MG63 (cell line): ENCODE measurements at places on chromosomes 5 and 9.

GRCh38 chr9:131715906-131716305, 24.0 kb downstream of the RAPGEF1 start:
- DNase-seq: no peak

GRCh38 chr9:93905473-93906133, 49.6 kb downstream of the BARX1 start:
- DNase-seq: no peak

GRCh38 chr9:110303133-110303532, 34.5 kb downstream of the TXNDC8 start:
- DNase-seq: no peak

DNA sequence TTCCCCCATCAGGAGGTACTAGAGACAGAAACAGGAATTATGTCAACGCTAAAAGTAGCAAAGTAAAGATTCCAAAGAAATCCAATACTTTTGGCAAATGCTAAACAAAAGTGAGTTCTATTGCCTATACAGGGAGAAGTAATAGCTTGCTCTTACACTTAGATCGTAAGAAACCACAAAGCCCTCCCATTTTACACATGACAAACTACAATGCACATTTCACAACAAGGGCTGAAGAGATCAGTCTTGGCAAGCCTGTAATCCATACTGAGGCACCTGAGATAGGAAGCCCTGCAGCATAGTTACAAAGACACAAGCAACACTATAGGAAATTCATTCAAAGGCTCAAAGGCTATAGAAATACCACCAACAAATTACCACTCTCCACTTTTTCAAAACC, 7.7 kb downstream of the HNRNPK start:
- DNase-seq: no peak

DNA sequence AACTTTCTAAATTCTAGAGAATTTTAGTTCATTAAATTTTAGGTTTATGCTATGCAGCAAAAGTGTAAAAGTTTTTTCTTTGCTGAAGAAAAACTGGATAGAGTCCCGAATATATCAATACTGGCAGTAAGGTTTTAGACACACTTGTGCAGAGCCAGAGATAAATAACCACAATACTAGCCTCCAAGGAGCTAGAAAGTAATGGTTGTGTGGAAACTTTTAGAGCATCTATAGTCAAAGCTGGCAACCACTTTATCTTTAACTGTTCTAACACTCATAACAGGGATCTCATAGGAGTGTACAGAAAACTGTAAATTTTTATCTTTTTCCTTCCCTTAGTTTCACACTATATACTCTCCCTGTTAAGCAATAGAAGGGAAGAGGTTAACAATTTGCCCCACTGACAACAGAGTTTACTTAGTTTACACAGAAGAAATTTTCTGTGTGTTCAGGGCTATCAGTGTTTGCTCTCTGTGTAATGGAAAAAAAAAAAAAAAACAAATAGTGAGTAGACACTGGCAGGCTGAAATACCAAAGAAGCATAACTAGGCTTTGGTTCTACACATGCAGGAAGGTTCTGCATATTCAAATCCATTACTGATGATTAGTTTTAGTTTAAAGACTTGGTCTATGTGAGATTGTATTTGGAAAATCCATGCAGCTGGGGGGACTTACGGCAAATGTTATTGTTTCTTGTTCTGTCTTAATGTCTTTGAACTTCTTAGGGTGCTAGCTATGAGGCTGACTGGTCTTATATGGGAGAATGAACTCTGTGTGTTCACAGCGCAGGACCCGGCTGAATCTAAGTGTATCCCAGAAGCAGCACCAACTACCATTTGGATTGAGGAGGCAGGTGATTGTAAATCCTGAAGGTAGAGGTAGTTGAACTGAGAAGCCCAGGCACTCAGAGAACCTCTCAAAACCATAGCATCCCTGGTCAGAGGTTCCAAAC, 187.6 kb downstream of the PCSK1 start:
- no peak for DNase-seq

DNA sequence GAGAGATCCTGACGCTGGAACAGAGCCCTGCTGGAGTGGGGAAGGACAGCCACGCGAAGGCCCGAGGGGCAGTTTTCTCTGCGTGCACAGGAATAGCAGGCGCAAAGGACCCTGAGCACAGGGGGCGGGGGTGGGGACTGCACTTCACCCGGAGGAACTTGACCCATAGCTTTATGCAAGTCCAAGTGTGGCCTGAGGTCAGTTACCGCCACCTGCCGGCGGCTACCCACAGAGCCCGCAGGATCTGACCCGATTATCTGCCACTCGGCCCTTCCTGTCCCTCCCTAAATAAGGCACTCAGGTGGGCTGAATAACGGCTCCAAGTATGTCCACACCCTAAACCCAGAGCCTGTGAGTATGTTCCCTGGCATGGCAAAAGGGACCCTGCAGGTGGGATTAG, 65.4 kb upstream of the FCN1 start:
- no peak for DNase-seq

- DNase-seq: no peak
Observed at GRCh38 chr5:140925806-140926442, at the start of gene PCDHAC1. Gene PCDHAC1 (plus strand): TSS chr5:140926299. CDS start chr5:140926893, 594 bp downstream.

DNA sequence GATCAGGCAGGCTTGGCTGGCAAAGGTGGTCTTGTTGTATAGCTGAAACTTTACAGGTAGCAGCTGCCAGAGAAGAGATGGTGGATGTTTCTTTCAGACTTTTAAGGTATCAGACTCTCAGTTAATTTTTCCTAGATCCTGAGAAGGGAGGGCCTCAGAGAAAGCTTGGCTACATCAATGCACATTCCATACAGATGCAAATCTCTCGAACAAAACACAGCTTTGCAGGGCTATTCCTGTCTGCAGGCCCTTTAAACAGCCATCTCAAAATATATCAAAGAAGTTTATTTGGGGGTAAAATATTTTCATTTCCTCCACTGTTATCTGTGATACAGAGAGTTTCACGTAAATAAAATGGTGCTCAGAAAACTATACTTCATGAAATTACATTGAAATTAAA, 1584.4 kb downstream of the EFNA5 start:
- DNase-seq: no peak

GRCh38 chr9:113677569-113677968, 198.5 kb upstream of the ZNF618 start:
- no peak for DNase-seq

DNA sequence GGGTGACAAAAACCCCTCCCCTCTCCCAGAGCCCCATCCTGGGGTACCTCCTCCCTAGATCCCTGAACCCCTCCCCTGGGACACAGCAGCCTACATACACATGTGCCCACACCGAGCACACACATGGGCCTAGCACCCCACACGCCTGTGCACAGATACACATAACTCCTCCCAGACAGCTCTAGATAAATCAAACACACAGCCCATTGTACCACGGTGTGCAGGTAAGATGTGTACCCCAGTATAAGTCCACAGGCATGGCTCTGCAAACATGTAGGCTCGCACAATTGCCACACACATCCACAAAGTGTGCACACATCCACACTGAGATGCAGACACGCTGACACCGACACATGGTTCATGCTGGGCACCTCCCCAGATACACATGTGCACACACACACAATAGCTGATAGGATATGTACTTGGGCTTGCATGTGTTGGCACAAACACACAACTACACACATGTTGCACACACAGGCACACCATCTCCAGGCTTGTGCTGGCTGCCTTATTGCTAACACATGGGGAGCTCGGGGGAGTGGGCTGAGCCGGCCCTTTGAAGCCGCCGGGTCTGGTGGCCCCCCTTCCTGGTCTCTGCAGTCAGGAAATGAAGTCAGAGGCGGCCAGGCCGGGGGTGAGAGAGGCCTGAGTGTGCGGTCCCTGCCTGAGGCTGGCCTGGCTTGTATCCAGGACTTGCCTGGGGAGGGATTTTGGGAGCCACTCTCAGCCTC, 30.2 kb downstream of the GOLGA2 start:
- peak; percentile 64 for DNase-seq

- peak; percentile 53 for DNase-seq
Observed at GRCh38 chr5:172659909-172660628, 19.0 kb downstream of the NEURL1B start.

- no peak for DNase-seq
Observed at GRCh38 chr9:73166468-73166867, 14.8 kb downstream of the ANXA1 start.

DNA sequence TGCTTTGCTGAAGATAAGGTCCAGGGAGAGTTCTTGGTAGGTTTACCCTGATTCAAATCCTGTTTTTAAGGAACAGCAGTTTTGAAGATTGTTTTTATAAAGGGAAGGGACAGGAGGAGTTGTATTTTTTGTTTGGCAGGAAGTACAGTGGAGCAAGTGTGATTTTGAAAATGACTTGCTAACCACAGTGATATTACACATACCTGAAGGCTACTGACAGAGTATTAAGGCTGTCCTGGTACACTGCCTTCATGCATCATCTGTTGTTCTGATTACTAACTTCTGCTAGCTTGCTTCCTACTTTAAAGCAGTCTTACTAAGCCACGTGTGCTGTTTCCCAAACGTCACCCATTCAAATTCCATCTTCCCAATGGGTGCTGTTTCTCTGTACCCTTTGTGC, 559.5 kb upstream of the SGCD start:
- DNase-seq: no peak

- no peak for DNase-seq
Observed at GRCh38 chr9:38414040-38414723, 10.1 kb downstream of the IGFBPL1 start.

DNA sequence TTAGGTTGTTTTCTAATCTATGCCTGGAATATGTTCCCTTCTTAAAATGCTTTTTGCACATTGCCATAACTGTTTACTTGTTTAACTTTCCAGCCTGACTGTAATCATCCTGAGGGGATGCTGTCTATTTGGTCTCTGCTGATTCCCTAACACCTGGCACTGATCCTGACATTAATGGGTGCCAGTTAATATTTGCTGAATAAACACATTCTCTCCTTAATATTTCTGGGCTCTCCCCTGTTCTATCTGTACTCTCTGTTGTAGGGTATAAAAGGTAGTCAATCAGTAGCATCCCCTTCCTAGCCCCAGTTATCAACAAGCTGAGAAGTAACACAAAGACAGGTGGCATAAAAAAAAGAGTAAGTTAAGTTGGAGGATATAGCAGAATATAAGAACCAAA, 21.3 kb upstream of the SLC31A2 start:
- no peak for DNase-seq

- no peak for DNase-seq
Observed at GRCh38 chr5:24265306-24265705, 379.5 kb downstream of the CDH10 start.

DNA sequence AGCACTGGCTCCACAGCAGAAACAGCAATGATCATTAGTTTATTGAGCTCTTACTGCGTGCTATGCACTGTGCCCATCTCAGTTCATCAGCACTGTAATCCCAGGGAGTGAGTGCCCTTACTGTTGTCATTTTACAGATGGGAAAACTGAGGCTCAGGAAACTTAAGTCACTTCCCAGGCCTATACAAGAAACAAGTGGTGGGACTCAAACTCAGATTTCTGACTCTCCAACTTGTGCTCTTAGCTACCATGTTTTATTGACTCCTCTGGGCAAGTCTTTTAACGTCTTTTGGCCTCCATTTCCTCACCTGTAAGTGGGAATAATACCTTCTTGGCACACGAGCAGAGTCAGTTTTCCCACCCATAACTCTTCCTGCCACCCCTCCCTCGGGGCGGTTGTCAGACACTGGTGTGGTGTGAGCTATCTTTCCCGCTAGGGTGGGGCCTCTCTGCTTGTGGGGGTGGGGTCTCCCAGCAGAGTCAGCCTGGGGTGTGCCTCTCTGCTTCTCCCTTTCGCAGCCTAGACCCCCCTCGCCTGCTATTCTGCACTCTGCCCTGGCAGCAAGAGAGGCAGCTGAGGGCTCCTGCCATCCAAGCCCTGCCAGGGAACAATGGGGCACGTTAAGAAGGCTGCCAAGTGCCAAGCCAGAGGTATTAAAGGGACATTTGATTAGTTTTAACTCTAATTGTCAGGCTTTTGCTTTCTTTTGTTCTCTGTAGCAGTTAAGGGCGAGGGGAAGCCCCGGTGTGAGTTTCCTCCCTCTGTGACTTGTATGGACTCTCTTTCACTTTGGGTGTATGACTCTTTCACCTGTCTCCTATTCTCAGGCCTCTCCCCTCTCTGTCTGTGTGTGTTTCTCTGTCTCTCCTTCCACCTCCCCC, 12.1 kb downstream of the GALNT10 start:
- DNase-seq: no peak

DNA sequence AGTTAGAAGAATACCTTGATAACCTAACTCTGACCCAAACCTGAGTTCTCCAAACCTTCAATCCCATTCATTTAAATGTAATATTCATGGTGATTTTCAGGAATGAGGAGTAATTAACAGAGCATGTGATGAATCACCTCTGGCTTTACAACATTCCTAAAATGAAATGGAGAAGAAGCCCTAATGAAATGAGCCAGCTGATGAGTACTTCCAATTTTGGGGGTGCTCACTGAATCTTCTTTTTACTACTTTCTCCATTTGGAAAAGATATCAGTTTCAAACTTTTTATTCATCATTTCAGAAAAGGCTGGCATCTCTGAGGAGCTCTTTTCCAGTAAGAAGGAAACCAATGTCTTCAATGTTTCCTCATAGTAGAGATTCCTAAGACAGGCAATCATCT, 2.9 kb upstream of the SPINK5 start:
- no peak for DNase-seq

GRCh38 chr5:17763301-17763700, 129.0 kb downstream of the TAF11L14 start:
- no peak for DNase-seq

- no peak for DNase-seq
Observed at GRCh38 chr5:160547061-160547460, 125.4 kb downstream of the PTTG1 start.

DNA sequence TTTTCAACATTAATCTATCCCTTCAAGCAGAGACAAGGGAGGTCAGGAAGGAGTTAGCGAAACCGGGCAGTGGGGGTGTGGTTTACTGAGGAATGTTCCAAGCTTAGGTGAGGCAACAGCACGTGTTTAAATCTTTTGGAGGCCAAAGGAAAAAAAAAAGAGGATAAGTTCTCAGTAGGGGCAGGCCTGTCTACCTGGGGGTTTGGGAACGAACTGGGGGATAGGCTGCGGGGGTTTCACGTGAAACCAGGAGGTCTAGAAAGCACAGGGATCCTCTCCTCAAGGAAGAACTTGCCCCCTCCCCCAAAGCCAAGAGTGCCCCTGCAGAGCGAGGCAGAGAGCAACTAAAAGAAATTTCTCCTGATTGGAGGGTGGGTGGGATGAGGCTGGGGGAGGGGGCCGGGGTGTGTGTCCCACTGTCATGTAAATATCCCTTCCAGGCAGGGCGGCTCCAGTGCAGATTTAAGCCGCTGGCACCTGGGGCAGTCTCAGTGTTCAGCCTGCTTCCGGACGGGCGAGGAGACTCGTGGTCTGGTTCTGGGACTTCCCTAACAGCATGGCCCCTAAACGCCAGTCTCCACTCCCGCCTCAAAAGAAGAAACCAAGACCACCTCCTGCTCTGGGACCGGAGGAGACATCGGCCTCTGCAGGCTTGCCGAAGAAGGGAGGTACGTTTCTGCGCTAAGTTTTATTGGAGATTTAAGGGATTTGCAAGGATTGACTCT, 5.5 kb upstream of the SET start:
- DNase-seq: peak; percentile 46

DNA sequence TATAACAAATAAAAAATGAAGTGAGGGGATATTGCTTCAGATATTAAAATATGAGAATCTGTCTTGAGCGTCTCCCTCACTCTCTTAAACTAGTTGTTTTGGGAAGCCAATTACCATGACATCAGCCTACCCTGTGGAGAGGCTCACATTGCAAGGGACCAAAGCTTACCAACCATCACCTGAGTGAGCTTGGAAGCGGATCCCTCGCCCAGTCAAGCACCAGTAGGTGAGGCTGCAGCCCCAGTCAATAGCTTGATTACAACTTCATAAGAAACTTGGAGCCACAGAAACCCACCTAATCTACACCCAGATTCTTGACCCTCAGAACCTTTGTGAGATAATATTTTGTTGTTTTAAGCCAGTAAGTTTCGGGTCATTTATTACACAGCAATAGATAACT, 206.2 kb downstream of the CEMIP2 start:
- no peak for DNase-seq
